ENCODE measurements at places on chromosomes 6 and 20.

DNA sequence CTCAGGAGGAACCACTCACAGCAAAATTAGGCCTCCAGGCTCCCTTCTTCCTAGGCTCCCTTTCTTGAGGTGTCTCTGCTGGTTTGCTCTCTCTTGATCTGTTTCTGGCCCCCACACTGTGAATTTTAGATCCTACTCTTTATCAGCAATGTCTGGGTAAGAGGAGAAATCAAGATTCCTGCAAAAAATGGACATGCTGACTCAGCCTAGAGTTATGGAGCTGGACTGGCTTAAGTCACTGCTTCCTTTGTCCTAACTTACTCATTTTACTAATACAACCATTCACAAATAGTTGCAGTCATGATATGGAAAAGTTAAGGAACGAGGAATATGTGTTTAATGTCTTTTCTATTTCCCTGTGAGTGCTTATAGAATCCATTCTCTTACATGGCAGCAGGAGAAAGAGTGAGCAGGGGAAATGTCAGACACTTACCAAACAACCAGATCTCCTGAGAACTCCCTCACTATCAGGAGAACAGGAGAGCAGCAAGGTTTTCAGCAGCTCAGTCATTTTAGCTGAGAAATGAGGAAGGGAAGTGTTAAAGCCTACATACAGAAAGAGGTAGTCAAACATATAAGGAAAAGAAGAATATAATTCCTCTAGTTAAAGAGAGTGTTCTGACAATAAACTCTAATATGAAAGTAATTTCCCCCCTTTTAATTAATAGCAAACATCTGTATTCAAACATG lies 160.8 kb downstream of the PDE7B start:
- no peak for DNase-seq

GRCh38 chr20:57332105-57333089 lies 2.8 kb downstream of the SPO11 start:
- DNase-seq, result no peak

DNA sequence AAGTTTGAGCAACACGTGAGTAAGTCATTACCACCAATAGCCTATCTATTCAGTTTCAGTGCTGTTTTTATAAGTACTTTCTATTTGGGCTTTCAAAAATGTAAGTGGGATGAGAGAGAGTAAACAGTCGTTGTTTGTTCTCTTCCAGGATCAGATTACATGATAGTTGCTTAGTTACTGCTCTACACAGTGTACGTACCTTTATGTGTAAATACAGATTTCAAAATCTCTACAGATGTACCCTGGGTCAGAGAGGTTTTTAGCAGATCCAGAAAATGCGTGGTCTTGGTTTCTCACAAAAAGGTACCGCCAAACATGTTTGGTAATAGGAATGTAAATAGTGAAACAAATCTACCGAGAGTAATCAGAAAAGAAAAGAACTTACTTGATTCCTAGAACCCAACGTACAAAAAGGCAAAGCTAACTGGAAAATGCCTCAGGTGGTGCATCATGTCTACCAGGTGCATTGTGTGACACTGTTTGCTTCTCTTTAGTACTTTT lies 421.1 kb downstream of the BCKDHB start:
- no peak for DNase-seq

GRCh38 chr6:132614554-132614953 lies 9.5 kb downstream of the TAAR2 start:
- no peak for DNase-seq

Data from GM19239 (cell line).